ENCODE measurements at places on chromosomes 7 and 10.
A peak's percentile ranks its signal among the peaks of the same experiment; 100 is the strongest.

- no peak for DNase-seq
Measured at GRCh38 chr7:38235606-38236005, 37.8 kb downstream of the TARP start.

- DNase-seq, result no peak
Measured at GRCh38 chr7:107838816-107839565, 36.0 kb upstream of the SLC26A3 start.

DNA sequence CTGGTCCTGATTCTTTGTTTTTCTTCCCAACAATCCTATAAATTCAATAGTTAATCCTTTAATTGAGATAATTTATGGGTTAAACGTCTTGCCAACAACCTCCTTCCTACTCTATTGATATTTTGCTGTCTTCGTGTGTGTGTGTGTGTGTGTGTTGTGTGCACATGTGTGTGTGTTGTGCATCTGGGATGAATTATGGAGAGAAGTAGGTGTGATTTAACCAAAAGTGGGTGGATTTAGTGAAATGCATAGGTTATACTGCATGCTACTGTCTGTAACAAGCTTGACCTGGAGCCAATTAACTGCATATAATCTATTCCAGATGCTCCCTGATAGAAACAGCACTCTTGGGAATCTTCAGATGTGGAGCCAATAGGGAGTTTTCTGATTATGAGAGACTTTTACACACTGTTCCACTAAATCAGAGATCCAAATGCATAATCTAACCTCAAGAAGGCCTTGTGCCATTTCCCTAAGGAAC is 61.2 kb downstream of the SEMA3D start:
- no peak for DNase-seq

DNA sequence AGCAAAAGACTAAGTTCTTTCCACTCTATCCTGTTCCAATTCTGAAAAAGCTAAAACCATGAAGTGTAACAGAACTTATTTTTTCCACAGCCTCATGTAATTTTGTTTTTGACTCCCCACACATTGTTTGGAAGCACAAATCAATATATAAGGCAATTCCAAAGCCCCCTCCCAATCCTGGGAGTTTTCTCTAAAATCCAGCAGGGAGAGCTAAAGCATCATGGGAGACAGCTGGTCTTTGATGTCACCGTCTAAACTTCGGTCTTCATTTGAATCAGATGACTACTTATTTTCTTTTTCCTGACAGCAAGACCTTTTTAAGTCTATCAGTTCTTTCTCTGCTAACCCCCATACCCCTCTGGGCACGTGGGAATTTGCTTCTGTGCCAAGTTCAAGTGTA is 33.3 kb upstream of the PON1 start:
- DNase-seq, result no peak

DNA sequence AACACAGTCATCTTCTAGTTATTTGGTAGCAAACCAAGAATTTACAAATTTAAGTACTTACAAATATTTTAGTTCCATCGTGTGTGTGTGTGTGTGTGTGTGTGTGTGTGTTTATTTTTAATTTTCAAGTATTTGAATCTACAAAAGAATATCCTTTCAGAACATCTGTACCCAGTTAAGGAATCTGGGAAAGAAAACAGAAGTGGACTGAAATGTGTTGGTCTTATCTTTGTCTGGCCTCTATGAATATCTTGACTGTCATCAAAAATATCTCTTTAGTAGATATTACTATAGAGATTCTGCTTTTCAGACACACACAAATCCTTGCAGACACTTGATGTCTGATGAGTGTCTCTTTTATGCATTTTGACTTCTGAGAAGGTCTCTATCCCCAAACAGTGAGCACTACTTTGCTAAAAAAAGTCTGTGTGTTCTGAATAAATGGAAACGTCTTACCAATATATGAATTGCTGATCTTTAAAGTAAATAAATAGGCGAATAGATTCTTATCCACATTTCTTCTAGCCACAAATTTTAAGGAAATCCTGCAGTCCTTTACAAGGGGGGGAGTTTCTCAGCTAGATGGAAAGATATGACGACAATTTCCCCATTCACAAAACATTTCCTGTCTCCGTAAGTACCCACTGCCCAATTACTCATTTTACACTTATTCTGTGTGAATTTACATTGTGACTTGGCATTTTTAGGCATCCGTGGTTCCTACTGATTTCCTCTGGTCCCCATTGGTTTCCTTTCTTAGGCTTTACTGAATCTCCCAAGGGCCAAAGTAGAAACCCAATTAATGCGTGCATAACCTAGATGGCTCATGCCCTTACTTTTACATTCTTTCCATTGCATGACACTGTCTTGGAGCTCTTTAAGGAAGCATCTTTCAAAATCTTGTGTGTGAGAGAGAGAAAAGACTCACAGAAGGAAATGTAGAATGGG is 36.0 kb downstream of the NRCAM start:
- DNase-seq, result no peak

DNA sequence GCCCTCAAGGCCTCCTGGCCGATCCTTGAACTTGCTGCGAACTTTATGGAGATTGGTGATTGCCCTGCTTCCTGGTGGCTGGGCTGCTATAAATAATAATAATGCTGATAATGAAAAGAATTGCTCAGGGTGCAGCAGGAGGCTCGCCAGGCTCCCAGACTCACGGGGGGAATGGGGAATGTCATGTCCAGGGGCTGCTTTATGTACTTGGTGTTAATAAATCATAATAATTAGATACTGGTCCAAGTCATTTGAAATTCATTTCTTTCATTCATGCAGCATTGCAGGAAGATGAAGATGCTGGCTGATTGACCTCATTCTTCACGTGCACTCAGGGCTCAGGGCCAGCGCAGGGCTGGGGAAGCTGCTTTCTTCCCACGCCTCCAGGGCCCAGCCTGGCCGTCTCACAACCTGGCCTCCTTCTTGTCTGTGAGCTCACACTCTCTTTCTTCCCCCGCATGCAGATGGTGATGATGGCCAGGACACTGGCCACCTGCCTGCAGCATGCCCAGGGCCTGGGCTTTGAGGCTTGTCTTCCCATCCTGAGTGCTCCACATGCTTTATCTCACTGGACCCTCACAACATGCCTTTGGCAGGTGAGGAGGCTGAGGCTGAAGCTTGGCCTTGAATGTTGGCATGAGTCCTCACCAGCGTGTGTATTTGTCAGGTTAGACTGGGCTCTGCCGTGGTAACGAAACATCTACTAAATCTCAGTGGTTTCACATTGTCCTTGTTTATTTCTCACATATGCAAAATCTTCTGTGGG is 138.4 kb upstream of the TNS3 start:
- DNase-seq, result no peak

DNA sequence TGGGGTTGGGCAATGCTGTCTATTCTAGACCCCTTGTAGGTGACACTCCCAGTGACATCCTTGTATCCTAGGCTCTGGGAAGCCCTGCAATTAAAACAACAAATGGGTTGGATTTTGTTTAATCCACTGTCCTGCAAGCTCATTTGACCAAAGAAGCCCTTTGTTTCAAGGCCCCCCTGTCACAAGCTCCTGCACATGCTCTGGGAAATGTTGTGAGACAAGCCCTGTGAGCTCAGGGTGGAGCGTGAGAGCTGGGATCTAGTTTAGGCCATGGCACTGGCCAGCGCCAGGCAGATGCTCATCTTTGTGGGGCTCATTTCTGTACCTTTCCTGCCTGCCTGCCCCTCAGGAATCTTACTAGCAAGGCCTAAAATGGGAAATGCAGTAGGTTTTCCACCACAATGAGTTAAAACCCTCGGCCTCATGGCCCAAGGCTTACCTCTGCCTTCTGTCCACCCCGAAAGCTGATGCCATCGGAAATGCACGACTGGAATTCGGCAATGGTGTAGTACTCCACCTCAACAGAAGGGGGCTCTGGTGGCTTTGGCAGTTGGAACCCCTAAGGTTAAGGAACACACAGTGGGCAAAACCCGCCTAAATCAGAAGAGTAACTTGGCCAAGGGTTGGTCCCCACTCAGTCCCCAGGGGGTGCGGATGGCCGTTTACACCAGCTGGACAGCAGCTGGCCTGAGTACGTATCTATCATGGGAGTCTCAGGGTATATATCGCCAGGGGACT is 112.0 kb downstream of the NEURL1 start:
- DNase-seq, result peak; percentile 46

DNA sequence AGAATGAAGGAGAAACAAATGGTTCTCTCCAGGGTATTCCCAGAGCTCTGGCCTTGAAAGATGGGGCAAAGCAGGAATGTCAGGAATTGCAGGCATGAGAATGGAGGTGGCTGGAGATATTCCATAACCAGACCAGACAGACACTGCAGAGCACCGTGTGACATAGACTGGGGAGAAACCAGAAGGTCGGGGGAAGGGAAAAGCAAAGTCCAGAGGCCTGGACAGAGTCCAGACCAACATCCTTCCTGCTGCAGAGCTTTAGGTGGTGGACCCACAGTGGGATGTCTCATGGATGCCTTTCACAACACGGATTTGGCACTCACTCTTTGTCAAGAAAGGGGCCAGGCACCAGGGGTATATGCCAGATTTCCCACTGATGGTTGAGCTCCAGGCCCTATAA is 177.2 kb upstream of the INHBA start:
- DNase-seq, result no peak

- DNase-seq, result no peak
Measured at GRCh38 chr7:51705701-51706100, 389.1 kb upstream of the COBL start.

- DNase-seq, result no peak
Measured at GRCh38 chr10:127154831-127155620, 41.4 kb downstream of the INSYN2A start.

DNA sequence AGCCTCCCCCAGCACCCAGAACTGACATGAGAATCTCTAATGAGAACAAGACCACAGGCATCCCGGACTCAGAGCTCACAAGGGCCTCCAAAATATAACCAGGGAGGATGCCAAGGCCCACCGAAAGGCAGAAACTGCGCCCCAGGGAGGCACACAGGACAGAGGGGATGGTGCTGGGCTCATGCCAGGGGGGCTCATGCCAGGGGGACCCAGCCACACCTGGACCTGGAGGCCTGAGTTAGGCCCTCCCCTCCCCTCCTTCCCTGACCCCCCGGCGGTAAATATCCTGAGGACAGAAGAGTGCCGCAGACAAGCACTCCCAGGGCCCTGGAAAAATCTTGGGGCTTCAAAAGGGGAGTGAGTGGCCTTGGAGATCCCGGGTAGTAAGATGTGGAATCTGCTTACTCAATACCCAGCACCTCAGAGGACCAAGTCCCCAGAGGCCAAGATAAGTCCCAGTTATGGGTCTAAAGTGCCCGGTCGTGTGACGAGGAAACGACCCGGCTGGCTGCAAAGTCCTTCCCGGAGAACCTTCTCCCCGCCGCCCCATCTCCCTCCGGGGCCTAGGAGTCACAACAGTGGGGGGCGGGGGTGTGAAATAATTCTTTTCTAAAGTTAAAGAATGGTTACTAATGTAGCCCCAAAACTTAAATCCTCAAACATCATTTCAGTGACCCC is 11.9 kb downstream of the PDGFA start:
- DNase-seq, result no peak

DNA sequence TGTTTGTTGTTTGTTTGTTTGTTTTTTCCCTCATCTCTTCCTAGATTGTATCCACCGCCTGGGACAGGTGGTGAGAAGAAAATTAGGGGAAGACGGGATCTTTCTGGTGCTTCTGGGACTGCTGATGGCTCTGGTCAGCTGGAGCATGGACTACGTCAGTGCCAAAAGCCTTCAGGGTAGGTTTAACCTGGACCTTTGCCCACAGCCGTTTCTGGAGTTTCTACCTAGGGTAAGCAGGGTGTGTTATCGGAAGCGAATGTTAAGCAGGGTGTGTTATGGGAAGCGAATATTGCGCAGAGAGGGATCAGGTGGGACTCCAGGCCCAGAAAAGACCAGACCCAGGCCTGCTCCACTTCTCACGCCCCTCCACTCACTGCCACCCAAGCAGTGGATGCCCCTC is 4.7 kb downstream of the CLCN1 start:
- DNase-seq, result no peak

DNA sequence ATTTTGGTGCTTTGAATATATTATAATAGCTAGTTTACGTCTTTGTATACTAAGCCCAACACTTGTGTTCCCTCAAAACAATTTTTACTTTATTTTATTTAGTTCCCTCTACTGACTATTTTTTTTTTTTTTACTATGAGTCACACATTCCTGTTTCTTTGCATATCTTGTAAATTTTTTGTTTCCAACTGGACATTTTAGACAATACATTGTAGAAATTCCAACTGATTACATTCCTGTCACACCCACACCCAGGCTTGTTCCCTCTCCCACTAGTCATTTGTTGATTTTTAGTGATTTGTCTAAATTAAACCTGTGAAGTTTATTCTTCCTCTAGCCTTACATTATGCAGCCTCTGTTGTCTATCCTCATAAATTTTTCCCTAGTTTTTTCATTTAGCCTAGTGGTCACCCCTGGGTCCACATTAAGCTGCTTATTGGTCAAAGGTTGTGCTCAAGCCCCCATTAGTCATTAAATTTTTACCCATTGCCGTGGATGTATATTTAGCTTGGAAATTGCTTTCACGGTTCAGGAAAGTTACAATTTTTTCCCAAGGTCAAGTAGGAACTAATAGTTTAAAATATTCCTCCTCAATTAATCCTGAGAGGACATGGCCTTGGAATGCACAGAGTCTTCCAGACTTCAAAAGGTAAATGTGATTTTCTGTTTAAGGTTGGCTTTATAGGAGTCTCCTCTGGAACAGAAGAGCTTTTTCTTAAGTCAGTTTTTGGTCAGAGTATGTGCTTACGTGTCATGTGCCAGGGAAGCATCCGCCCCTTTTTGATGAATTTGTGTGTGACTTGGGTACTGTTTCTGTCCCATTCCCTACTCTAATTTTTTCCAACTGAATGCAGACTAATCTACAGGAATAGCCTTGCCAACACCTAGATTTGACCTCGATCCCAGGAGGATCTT is 207.6 kb upstream of the TMEM72 start:
- DNase-seq, result no peak

- DNase-seq, result no peak
Measured at GRCh38 chr7:8278183-8278582, 16.2 kb upstream of the ICA1 start.

DNA sequence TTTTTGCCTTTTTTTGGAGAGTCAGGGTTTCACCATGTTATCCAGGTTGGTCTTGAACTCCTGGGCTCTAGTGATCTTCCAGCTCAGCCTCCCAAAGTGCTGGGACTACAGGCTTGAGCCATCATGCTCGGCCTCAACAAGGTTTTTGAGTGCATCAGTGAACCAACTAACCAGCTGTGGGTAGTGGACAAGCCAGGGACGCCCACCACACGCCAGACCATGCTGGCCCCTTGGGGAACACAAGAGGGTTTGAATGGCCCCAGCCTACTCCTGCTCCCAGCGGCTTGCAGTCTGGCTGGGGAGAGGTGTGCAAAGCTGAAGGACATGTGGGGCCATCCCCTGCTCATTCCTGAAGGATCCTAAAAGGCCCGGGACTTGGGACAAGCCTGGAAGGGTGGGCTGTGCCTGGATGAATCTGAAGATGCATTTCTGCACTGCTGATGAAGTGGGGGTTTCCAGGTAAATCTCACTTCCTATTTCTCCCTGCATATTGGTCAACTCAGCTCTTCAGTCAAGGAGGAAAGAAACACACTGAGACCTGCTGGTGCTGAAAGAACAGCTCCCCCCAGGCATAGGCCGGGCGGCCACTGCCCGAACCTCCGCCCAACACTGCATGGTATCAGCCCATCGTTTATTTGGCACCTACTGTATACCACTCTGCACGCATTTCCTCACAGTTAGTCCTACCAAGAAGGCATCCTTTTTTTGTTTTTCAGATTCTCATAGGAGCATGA is 6.9 kb downstream of the MMD2 start:
- peak; percentile 27 for DNase-seq

GRCh38 chr10:70537398-70538194 is 59.0 kb downstream of the PALD1 start:
- DNase-seq, result peak; percentile 32

GRCh38 chr10:75972491-75973276 is 541.3 kb downstream of the LRMDA start:
- DNase-seq, result no peak
